Psoas muscle (tissue), 8 donors: ENCODE measurements at places on chromosomes 7 and 10. TPM values are rescaled to one million over a fixed set of nuclear protein-coding genes. Genes with fewer than 3 reads are reported as not detected.

Gene ADAM12
- 0.24 TPM for total RNA-seq

Gene STOX1
- total RNA-seq = 0.57 TPM

Gene FAM25C
- total RNA-seq = not detected

Gene MINPP1
- total RNA-seq = 3.5 TPM

Gene PSAP
- 1,725 TPM for total RNA-seq

DNA sequence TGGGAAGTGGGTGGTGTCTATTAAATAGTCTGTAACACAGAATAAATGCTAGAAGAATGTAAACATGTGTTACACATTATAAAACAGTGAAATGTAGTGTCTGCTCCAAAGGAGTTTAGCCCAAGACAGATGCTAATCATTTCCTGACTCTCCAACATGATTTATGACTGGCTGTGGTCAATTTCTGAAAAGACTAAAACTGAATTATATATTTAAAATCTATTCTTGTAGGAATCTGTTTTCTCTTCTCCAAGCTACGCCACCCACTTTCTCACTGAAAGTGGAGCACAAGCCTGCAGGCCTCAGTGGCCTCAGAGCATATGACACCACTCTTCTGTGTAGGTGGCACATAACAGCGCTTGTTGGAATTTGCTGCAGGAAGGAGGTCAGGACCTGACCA, 44.4 kb downstream of the CTTNBP2 start:
- H3K36me3 ChIP-seq = no peaks in the 10 kb centered on the region
- no peak overlapping the region for H3K4me3 ChIP-seq
- H3K27me3 ChIP-seq = no peaks in the 10 kb centered on the region

DNA sequence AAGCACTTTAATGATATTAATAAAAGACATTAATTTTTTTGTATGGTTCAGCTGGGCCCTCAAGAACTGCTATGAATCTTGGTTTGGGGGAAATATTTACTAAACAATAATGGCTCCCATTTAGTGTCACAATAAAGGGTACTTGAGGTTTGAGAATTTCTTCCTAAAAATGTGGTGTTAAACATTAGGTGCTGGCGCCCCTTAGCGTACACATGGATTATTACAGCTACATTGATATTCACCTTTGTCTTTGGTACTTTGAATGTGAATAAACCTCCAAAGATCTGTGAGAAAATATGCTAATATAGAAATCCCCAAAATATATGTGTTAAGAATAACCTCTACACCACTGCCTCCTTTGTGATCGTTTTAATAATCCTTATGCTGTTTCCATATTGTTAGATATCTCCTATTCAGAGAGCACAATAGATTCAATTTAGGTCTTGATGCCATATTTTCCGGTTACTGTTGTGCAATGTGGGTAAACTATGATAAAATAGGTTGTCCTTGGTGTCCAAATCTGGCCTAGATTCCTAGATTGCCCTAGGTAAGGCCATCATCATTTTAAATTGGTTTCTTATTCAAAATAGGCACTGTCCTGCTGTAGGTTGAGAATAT, 161.8 kb upstream of the CACNA2D1 start:
- no peak overlapping the region for H3K4me3 ChIP-seq
- no peak overlapping the region for H3K27ac ChIP-seq
- no peaks in the 10 kb centered on the region for H3K27me3 ChIP-seq
- no peaks in the 10 kb centered on the region for H3K36me3 ChIP-seq
- no peak for DNase-seq

GRCh38 chr10:14602807-14603533, 171.7 kb downstream of the FAM107B start:
- no peaks in the 10 kb centered on the region for H3K27me3 ChIP-seq
- no peak overlapping the region for H3K27ac ChIP-seq
- H3K36me3 ChIP-seq = no peaks in the 10 kb centered on the region
- peak overlapping the region; percentile 71 for H3K4me3 ChIP-seq
- DNase-seq = no peak

GRCh38 chr7:46230990-46231305, 309.9 kb upstream of the IGFBP3 start:
- H3K27me3 ChIP-seq = no peaks in the 10 kb centered on the region
- H3K4me1 ChIP-seq = no peaks in the 10 kb centered on the region

DNA sequence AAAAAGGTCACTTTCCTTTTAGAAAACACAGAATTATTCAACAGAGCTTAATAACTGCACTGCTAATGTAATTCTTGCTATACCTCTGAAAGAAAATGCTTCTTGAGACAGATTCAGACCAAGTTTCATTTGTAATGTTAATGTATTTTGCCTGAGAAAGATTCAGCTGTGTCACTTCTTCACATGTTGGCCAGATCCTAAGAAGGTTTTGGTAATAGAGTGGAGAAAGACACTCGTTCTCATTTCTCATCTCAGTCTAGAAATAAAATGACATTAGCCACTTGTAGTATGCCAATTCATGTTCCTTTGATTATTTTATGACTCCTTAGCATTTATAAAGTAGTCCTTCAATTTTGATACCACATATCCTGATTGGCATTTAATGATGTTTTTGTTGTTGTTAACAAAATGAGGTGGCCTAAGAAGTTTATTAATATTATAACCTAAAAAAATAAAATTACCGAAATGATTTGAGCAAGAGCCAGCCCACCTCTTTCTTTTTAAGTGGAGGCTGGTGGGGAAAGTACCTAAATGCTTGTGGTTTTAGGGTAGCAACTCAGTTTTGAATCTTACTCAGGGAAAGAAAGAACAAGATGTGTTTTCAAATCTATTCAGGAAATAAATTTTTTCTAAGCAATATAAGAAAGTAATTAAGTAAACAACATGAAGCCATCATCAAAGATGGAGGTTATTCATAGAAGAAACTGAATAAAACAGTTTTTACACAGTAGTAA, 16.4 kb upstream of the ELAPOR2 start:
- no peaks in the 10 kb centered on the region for H3K4me1 ChIP-seq
- no peak overlapping the region for H3K27ac ChIP-seq
- H3K36me3 ChIP-seq = no peaks in the 10 kb centered on the region

DNA sequence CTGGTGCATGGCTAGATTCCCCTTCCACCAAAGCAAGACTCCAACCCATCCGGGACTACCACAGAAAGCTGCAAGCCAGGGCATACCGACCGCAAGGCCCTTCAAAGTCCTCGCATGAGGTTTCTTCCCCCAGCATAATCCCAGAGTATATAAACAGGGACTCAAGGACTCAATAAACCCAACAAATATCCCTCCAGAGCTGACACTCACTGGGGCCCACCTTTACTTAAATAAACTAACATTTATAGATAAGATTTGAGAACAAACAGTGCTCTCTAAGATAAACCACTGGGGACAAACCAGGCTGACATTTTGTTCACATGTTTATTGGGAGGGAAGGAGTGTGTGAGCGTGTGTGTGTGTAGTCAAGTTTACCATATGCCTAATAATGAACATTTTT, 138.2 kb downstream of the ADAM12 start:
- no peaks in the 10 kb centered on the region for H3K27me3 ChIP-seq
- H3K27ac ChIP-seq = no peak overlapping the region
- no peaks in the 10 kb centered on the region for H3K4me1 ChIP-seq
- H3K36me3 ChIP-seq = no peaks in the 10 kb centered on the region

DNA sequence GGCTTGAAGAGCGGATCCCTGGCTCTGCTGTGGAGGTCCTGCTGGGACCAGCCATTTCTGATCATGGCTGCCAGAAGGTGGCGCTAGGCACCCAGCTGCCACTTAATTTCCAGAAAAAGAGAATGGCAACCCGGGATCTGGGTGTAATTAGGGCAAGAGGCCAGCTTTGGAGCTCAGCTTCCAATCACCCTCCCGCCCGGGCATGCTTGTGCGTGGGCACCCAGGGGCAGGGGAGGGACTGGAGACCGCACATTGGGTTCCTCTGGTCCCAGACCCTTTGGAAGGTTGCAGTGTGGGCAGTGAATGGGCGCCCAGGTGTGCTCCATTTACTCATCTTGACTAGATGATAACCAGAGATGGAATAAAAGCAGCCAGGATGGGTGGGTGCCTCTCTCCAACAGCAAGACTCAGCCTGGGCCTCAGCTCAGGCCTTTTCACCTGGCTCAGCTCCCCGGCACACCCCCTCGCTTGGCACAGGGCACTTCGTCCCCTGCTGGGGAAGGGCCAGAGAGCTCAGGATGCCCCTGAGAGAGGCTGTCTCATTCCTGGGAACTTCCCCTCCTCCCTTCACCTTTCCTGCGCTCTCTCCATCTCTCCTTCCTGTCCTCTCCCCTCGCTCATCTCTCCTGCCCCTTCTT, 14.7 kb downstream of the FAM241B start:
- no peaks in the 10 kb centered on the region for H3K36me3 ChIP-seq
- H3K4me1 ChIP-seq = no peaks in the 10 kb centered on the region
- H3K27me3 ChIP-seq = no peaks in the 10 kb centered on the region
- DNase-seq = peak; percentile 71
- H3K27ac ChIP-seq = no peak overlapping the region

GRCh38 chr7:37290731-37291130, 157.9 kb downstream of the ELMO1 start:
- H3K4me1 ChIP-seq = no peaks in the 10 kb centered on the region
- no peak for DNase-seq
- no peak overlapping the region for H3K27ac ChIP-seq
- H3K4me3 ChIP-seq = no peak overlapping the region
- H3K36me3 ChIP-seq = no peaks in the 10 kb centered on the region
- no peaks in the 10 kb centered on the region for H3K27me3 ChIP-seq

DNA sequence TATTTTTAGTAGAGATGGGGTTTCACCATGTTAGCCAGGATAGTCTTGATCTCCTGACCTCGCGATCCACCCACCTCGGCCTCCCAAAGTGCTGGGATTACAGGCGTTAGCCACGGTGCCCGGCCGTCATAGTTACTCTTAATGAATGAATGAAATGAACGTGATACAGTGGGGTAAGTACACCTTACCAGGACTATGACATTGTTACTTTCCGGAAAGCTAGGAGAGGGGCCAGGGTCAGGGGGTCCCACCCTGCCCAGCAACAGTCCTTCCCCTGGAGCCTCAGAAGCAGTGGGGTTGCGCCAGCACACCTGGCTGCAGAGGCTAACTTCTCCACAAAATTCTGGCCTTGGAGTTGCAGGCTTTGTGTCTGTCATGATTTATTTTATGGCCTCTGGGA, 21.4 kb downstream of the VSTM4 start:
- no peaks in the 10 kb centered on the region for H3K36me3 ChIP-seq
- no peak overlapping the region for H3K27ac ChIP-seq
- no peak for DNase-seq
- H3K27me3 ChIP-seq = no peaks in the 10 kb centered on the region

DNA sequence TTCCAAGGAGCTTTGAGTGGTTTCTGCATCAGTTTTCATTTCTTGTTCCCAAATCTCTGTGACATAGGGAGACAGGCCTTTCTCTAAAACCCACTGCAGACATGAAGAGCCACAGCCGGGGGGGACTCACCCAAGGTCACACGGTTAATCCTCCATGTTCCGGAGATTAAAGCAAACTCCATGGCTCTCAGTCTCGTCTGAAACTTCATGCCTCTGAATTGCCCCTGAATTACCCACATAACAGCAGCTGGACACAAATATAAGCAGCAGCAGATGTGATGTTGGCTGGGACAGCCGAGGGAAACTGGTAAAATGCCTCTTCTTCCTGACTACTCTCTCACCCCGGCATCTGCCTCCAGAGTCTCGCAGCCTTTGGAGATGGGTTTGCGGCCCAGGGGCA, 402.2 kb downstream of the DNAJB6 start:
- H3K4me1 ChIP-seq = no peaks in the 10 kb centered on the region
- H3K27ac ChIP-seq = no peak overlapping the region
- H3K27me3 ChIP-seq = no peaks in the 10 kb centered on the region
- no peak overlapping the region for H3K4me3 ChIP-seq

DNA sequence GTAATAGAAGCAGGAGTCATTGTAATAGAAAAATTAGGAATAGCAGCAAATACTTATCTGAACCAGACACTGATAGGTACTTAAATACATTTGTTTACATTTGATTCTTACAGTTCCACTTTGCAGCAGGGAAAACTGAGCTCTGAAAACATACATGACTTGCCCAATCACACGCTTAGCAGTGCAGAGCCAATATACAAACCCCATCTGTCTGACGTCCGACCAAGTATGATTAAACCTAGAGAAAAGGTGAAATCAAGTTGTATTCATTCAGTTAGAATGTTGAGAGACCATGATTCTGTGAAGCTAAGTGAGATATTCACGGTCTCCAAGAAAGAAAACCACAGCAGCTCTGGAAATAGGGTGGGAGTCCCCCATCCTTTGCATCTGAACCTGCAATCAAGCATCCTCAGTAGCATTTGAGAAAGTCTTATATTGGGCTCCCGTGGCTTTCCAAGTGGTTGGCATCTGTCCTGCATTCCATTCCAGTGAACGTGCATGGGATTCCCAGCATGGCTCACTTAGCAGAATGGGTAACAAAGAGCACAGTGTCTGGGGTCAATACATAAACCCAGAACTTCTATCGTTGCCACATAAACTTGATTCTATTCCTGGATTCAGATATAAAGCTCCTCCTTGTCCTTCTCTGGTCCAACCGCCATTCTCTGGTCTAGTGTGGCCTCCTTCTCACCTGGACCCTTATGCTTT, 148.7 kb upstream of the RSU1 start:
- H3K27me3 ChIP-seq = no peaks in the 10 kb centered on the region
- H3K4me3 ChIP-seq = no peak overlapping the region
- H3K27ac ChIP-seq = peak overlapping the region; percentile 4
- no peaks in the 10 kb centered on the region for H3K36me3 ChIP-seq
- H3K4me1 ChIP-seq = peaks cover 20% of the 10 kb centered on the region
- no peak for DNase-seq

DNA sequence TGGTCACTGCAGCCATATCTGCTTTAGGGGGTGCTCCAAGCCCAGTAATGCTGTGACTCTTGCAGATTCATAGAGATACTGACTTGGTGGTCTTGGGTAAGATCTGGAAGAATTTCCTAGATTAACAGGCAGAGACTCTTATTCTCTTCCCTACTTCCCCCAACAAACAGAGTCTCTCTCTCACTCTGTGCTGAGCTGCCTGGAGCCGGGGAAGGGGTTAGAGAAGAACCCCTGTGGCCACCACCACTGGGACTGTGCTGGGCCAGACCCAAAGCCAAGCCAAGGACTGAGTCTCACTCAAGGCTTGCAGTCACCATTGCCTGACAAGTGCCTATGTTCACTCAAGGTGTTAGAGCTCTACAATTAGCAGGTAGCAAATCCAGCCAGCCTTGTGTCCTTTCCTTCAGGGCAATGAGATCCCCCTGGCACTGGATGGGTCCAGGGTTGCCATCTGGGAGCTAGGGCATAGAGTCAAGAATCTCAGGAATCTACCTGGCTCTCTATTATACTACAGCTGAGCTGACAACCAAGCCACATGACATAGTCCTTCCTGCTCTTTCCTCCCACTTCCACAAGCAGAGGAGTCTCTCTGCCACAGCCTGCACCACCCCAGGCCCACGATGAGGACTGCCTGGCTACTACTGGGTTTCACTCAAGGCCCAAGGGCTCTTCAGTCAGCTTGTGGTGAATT, 41.4 kb upstream of the TECTB start:
- no peak overlapping the region for H3K4me3 ChIP-seq
- no peaks in the 10 kb centered on the region for H3K27me3 ChIP-seq
- H3K4me1 ChIP-seq = no peaks in the 10 kb centered on the region
- H3K36me3 ChIP-seq = no peaks in the 10 kb centered on the region
- DNase-seq = no peak
- no peak overlapping the region for H3K27ac ChIP-seq
